ENCODE measurements at places on chromosomes 3 and 15.

GRCh38 chr3:151165226-151165625, 37.8 kb downstream of the GPR171 start:
- no peak for DNase-seq

DNA sequence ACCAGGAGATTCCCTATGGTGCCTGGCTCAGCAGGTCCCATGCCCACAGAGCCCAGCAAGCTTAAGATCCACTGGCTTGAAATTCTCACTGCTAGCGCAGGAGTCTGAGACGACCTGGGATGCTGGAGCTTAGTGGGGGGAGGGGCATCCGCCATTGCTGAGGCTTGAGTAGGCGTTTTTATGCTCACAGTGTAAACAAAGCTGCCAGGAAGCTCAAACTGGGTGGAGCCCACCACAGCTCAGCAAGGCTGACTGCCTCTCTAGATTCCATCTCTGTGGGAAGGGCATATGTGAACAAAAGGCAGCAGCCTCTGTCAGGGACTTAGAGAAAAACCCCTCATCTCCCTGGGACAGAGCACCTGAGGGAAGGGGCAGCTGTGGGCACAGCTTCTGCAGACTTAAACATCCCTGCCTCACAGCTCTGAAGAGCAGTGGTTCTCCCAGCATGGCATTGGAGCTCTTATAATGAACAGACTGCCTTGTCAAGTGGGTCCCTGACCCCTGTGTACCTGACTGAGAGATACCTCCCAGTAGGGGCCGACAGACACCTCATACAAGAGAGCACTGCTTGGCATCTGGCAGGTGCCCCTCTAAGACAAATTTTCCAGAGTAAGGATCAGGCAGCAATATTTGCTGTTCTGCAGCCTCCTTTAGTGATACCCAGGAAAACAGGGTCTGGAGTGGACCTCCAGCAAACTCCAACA, 231.5 kb upstream of the SETMAR start:
- DNase-seq, result no peak

DNA sequence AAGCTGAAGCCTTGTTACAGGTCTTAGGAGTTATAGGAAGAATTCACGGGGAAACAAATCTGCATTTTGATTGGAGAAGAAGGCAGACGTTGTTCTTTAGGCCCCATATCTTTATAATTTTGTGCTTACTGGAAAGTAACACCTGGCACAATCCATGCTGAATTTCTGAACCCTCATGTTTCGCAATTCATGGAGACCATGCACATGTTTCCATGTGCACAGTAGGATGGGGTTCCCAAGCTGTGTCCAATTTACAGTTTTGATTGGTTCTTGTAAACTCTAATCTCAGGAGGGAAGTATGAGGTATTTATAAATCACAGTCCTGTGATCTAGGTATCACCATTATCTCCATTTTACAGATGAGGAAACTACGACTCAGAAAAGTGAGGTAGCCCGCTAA, 7.8 kb upstream of the SCAANT1 start:
- DNase-seq, result no peak

- DNase-seq, result no peak
Observed at GRCh38 chr15:93063796-93064690, 25.0 kb downstream of the RGMA start.

- DNase-seq, result no peak
Observed at GRCh38 chr15:45548753-45549520, 26.4 kb upstream of the SLC30A4 start.

- no peak for DNase-seq
Observed at GRCh38 chr3:24229468-24230221, 265.0 kb downstream of the THRB start.

- peak; percentile 5 for DNase-seq
Observed at GRCh38 chr15:61871926-61872522, 188.2 kb downstream of the VPS13C start.

GRCh38 chr15:82143390-82144385, 97.9 kb upstream of the MEX3B start:
- no peak for DNase-seq

DNA sequence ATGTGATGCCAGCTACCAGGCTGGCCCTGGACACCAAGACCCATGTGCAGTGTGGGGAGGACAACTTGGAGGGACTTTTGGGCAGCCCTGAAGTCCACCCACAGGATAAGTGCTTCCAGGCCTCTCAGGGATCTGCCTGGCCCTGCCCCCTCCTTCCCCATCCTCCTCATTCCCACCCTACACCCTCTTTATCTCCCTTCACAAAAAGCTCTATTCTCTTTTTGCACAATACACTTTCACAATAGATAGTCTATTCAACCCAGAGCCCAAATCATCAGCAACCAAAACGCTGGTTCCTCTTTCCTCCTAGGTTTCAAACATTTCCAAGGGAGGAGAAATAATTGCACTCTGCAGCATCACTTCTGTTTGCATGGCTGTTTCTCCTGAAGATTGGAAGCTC, 7.8 kb upstream of the ZNF710 start:
- DNase-seq, result no peak

- DNase-seq, result no peak
Observed at GRCh38 chr3:171565481-171566058, 105.4 kb upstream of the TNIK start.

GRCh38 chr3:184899953-184900595, 88.1 kb downstream of the VPS8 start:
- DNase-seq, result no peak

- no peak for DNase-seq
Observed at GRCh38 chr3:43062564-43063040, 43.3 kb downstream of the POMGNT2 start.

DNA sequence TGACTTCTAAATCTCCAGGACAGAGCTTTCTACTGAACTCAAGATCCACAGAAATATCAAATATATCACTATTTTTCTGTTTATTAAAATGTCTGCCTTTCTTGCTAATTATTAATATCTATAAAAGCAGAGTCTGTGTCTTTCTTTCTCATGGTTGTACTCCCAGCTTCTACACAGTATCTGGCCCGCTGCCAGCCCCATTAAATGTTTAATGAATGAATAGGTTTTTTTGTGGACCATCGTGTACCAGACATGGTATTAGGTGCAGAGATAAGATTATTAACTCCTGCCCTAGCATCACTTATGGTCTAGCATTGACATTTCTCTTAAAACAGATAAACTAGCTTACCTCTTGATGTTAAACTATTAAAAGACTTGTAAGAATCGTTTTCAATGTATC, 111.4 kb upstream of the RBMS3 start:
- DNase-seq, result no peak

GRCh38 chr3:23193831-23194230, 9.3 kb upstream of the UBE2E2 start:
- DNase-seq, result no peak

- DNase-seq, result no peak
Observed at GRCh38 chr15:84981711-84982300, at the start of gene PDE8A. Gene PDE8A, plus strand, starts transcription at chr15:84981856. Its CDS starts 307 bp downstream, at chr15:84982163.

- DNase-seq, result no peak
Observed at GRCh38 chr15:68206711-68207151, 1.6 kb upstream of the CALML4 start.

DNA sequence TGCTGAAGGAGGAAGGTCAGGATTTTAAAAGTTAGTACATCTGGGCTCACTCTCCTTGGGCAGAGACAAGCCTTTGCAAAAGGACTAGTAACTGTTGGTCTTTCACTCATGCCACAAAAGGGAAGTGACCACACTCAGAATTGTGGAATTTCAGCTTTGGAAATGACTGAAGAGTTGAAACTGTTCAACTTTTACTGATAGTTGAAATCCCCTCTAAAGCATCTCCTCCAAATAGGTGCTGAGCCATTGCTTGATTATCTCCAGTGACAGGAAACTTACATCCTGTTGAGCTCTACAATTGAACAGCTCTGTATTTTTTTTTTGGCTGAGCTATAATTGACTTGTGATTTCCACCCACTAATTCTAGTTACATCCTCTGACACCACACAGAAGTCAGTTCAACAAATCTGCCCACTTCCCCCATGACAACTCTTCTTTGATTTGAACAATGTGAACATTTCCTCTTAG, 254.8 kb upstream of the TPRG1 start:
- no peak for DNase-seq

- DNase-seq, result no peak
Observed at GRCh38 chr3:62553811-62554210, 180.5 kb upstream of the FEZF2 start.

DNA sequence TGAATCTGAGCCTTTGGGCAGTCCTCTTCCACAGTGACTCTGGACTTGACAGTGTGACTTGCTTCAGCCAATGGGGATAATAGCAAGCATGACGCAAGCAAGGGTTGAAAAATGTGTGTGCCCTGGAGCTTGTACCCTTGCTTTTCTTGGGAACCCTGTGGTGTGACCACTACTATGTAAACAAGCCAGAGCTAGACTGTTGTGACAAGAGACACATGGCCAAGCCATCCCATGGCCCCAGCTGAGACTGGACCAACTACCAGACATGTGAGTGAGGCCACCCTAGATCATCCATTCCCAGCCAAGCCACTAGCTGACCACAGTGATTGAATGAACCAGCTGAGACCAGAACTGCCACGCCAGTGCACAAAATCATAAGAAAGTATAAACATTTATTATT, 11.8 kb downstream of the MYO1E start:
- DNase-seq, result no peak

DNA sequence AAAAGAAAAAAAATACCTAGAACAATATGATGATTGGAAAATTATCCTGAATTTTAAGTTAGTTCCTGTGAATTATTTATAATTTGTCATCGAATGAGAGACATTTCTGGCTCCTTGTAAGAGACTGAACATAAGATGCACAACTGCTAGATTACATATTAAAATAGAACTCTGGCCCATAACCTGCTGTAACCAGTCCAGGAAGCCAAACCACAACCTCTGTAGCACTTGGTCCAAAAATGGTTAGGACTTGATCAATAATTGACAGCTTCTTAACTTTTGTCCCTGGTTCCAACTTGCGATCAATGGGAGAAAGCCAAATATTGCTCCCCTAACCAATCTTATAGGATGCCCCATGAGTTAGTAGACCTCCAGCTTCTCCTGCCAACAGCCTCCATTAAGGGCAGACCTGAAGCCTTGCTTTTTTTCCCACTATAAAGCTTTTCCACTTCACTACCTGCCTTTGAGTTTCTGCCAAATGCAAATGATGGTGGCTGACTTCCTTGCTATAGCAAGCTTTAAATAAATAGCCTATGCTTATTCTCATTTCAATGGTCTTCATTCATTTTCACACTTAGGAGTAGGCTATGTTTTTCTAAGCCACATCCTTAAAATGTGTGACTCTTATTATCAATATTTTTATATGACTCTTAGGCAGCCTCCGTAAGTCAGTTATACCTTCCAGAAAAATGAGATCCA, 224.0 kb upstream of the ARHGEF26 start:
- no peak for DNase-seq

DNA sequence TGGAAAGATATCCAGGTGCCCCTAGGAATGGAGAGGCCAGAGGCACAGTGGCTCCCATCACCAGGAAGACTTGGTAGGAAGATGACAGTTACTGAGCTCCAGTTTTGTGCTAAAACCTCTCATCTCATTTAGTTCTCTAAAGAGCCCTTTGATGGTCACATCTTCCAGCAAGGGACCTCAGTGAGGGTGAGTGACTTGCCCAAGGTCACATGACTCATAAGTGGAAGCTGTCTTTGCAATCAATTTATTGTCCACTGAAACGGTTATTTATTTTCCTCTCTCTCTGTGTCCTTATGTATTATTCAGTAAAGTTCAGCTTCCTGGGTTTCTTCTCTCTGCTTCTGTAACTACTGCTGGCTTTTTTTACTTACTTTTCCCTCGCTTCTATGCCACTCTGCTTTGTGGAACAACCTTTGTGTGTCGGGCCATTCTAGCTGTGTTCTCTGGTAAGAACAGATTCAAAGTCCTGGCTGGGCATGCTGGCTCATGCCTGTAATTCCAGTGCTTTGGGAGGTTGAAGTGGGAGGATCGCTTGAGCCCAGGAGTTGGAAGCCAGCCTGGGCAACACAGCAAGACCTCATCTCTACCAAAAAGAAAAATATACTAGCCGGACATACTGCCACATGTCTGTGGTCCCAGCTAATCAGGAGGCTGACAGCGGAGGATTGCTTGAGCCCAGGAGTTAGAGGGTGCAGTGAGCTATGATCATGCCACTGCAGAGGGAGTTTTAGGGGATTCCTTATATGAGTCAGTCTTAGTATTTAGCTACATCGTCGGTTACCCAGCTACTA, 55.9 kb downstream of the PDIA5 start:
- DNase-seq, result peak; percentile 23

DNA sequence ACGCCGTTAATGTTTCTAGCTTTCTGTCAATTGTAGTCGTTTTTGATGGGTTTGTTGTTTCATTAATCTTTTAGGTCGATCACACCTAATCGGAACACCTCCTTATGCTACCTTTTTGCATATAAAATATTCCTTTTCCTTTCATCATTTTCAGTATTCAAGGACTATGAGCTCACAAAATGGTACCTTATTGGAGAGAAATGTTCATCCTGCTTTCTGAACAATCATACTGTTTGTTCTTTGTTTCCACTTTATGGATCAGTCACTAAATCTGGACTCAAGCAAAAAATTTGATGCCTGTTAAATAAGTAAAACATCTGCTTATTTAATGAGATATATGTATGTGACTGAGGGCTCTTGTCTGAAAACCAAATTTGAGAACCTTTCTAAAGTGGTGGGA, 1.1 kb downstream of the KIF15 start:
- DNase-seq, result no peak

- no peak for DNase-seq
Observed at GRCh38 chr3:174483254-174483653, 375.9 kb upstream of the NAALADL2 start.

DNA sequence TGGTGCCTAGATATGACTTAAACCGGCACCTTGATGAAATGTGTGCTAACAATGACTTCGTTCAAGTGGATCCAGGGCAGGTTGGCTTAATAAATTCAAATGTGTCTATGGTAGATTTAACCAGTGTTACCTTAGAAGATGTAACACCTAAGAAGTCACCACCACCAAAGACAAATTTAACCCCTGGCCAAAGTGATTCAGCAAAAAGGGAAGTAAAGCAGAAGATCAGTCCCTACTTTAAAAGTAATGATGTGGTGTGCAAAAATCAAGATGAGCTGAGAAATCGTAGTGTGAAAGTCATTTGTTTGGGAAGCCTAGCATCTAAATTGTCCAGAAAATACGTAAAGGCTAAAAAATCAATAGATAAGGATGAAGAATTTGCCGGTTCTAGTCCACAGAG, 1.1 kb downstream of the FAN1 start:
- no peak for DNase-seq

DNA sequence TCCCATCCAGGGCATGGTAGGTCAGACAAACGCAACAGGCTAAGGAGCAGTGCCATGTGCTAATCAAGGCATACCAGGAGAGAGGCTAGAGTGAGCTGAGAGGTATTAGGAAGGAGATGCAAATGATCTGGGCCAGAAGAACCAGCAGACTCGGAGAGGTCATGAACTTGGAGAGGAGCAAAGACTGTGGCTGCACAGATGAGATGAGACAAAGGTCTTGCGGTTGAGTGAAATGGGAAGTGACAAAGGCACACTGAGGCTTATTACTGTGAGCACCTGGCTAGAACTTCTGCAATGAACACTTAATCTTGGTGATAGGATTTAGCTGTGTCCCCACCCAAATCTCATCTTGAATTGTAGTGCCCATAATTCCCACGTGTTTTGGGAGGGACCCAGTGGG, 380.2 kb downstream of the ULK4 start:
- no peak for DNase-seq

DNA sequence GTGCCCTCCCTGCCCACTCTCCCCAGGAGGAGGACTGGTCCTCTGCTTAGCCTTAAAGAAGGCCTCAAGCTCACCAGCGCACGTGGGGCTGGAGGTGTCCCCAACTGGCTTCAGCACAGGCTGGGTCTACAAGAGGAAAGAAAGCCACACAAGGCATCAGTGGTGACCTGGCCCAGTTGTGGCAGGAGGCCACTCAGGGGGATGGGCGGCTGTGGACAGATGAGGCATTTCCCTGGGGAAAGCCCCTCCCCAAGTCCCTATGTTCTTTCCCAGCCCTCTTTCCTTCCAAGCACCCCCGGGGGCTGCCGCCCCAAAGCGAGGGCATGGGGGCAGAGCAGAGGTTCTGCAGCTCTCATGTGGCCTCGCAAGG, 155.2 kb upstream of the TLE3 start:
- no peak for DNase-seq
